Kidney capillary endothelial cell (primary cell): ENCODE measurements at places on chromosomes 1 and 21.

DNA sequence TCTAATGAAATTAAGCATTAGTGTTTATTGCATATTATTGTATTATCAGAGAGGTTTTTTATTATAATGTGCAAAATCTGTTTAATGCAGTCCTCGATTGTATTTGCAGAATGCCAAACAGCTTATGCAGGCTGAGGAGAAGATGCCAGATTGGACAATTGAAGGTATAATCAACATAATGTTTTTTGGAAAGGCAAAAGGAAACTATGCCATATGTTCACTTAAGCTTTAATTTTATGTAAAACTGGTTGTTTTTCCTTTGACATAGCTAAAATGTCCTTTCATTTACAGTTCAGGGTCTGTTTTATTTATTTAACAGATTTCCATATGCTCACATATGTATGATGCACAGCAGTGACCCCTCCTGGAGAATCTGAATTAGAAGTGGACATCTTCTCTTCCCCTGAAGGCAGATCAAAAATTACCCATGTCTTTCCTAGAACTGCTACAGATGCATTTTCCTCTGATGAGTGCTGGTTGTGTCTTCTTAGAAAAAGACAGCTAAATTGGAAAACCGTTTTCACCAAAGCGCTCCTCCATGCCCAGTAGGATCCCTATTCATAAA, 143.5 kb upstream of the USH2A start:
- DNase-seq: no peak

DNA sequence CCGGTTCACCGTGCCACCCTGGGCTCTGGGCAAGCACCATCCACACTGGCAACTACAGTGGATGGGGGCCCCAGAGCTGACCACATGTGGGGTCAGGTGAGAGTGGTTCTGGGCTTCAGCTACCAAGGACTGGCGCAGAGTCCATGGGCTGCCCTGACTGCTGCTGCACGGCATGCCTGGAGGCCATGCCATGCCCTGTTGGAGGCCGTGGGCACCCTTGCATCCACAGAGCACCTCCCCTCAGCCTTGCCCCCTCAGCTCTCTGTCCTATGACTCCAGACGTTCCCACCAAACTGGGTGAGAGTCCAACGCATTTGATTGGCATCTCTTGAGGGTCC, 15.5 kb downstream of the MORN1 start:
- DNase-seq: no peak

- no peak for DNase-seq
These were observed 18.7 kb downstream of the STK40 start for GRCh38 chr1:36367066-36367465.

- DNase-seq: no peak
These were observed 48.7 kb downstream of the EIF2D start for GRCh38 chr1:206563367-206564207.

GRCh38 chr21:15015622-15016471, 49.0 kb downstream of the NRIP1 start:
- DNase-seq: peak; percentile 46

- no peak for DNase-seq
These were observed 1.7 kb downstream of the LMOD1 start for GRCh38 chr1:201944639-201945038.

DNA sequence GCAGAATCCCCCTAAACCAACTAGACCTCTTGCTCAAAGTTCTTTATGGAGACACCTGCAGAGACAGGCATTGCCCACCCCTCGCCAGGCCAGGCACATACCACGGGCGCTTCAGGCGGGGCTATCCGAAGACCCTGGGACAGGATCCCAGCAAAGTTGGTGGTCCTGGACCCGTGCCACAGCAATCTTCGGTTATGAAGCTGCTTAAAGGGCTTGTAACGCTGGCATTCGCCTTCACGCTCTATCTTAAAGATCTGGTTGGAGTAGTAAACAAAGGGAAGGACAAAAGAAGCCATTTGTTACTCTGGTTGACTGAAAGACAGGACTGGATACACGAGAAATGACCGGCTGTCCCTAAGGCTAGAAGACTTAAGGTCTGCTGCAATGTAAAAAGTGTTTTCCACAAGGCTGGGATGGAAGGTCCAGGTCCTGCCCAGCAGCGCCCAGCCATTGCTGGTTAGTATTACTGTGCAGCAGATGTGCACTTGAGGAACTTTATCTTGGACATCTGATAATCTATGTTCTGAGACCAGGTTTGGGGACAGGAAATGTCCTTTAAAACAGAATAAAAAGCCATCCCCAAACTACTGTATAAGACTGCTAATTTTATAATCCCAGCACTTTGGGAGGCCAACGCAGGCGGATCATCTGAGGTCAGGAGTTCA, 42.9 kb downstream of the PARP1 start:
- no peak for DNase-seq

DNA sequence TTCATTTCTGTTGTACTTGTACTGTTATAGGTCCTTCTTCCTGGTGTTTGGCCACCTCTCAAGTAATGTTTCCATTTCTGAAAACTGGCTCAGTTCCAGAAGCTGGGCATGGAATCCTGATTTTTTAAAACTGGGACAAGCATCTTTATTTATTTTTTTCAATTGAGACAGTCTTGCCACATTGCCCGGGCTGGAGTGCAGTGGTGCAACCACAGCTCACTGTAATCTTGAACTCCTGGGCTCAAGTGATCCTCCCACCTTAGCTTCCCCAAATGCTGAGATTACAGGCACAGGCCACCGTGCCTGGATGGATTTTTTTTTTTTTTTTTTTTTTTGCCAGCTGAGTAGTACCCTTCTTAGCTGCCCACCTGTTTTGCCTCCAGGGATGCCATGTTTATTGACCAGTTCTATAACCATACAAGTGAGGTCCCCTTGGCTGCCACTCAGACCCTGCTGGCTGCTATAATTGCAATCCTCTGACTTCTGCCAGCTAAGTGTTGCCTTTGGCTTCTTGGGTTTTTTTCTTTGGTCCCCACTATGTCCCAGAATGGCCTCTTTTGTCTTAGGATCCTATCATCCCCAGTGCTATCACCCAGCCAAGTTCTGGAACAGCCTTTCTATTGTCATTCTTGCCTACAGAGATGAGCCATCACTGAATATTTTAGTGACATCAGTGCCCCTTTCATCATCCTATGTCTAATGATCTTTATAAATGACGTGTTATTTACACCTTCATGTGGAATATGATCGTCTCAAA, 3.9 kb upstream of the DIP2A start:
- DNase-seq: no peak

DNA sequence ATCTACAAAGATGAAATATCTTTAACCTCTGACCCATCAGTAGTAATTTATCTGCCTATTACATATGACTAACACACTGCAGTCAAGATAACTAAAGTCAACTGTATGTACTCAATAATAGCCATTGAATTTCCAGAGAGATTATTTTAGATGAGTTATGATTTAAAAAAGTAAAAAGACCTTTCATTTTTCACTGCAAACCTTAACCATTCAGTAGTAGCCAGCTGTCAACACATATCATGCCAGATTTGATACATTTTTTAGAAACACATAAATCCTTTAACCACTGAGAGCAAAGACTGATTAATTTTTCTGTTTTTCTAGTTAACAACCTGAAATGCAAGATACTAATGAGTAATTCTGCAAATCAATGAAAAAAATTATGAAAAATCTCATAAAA, 31.0 kb downstream of the PALMD start:
- no peak for DNase-seq

- no peak for DNase-seq
These were observed 37.5 kb downstream of the ELAPOR1 start for GRCh38 chr1:109151146-109151990.

DNA sequence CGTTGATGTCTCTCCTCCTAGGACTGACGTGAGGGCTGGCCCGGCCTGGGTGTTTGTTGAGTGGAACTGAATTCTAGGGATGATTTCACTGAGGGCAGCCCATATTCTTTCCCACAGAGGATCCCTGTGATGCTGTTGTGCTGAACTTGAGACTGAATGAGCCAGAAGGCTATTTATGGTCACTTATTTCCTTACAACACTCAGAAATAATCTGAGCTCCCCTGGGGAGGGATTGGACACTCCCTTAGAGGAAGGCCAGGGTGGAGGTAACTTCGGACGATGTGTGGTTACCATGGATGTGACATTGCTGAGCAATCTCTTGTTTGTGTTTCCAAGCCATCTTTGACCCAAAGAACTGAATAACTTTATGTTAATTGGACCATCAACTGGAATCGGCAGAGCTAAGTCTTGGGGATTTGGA, 5.1 kb upstream of the TMCO4 start:
- no peak for DNase-seq

GRCh38 chr1:174075245-174075692, 53.1 kb upstream of the RC3H1 start:
- DNase-seq: no peak

- DNase-seq: no peak
These were observed 70.9 kb downstream of the PCP4 start for GRCh38 chr21:39938086-39938625.

DNA sequence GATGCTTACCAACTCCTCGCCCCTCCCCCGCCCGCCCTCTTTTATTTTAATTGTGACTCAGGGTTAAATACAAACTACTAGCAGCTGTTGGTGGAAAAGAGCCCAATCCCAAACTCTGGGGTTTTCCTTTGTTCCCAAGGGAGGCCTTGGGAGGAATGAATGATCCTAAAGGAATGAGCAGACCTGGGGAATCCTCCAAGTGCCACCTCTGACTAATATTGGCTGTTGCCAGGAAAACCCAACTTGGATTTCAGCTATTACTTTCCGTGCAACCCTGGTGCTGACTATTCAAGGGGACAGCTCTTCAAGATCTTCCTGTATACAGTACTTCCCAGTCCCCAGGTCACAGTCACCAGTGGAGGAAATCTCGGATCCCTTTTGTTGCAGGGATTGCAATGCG, 1.3 kb upstream of the S100A10 start:
- DNase-seq: peak; percentile 76

DNA sequence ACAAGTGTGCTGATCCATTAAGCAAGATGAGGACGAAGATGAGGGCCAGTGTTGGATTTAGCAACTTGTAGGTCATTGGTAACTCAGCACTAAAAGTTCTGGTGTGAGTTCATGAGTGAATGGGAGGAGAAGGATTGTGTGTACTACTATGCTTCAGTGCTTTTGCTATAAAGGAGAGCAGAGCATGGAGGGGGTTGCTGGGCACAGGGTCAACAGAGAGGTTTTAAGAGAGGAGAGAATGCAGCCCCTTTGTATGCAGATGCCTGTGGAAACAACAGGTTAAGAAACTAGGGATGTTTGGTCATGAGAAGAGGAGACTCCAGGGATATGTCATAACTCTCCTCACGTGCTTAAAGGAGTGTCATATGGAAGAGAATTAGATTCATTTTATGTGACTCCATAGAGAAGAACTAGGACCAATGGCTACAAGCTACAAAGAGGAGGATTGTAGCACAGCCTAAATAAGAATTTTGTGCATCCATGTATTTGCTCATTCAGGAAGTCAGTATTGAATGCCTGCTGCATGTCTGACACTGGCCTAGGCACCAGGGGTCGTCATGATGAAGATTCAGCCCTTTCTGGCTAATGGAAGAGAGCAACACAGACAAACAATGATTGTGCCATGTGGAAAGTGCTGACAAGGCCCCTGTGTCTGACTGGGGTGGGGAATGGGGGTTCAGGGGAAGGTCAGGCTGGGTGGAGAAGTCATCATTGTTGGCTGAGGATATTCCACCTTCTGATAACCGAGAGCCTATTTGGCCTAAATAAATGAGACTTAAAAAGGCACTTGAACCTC, 53.5 kb downstream of the KIRREL1 start:
- no peak for DNase-seq

GRCh38 chr1:93463960-93464359, 16.0 kb downstream of the FNBP1L start:
- DNase-seq: no peak

DNA sequence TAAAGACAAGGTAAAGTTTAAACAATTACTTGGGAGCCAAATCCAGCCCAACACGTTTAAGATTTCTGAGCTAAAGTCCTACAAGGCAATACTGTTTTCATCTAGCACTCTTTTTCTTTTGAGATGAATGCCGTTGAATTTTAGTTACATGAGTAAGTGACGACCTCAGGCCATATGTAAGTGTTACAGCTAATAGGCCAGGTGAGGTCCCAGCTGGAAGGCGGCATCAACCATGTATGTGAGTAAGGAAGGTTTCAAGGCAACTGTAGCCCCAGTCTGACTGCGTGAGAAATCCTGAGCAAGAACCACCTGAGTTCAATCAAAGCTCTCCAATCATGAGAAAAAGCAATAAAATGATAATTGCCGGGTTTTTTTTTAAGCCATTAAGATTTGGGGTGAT, 41.5 kb upstream of the EGLN1 start:
- no peak for DNase-seq

GRCh38 chr1:156804572-156805243, 11.9 kb downstream of the SH2D2A start:
- DNase-seq: no peak

DNA sequence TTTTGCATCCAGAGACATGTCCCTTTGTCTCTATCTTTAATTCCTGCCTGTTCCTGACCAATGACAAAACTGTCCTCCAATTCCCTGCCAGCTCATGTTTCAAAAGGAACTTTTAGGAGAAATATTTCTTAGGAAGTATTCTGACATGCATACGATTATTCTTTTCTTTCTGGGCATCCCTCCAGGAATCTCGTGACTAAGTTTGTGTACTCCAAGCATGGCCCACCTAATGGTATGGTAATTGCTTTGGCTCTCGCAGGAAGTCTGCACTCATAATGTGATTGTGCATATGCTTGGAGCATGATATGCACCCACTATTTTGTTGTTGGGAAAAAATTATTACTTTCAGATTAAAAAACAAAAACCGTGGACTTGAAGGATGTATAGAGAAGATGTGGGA, 256.4 kb downstream of the PRDM2 start:
- no peak for DNase-seq

DNA sequence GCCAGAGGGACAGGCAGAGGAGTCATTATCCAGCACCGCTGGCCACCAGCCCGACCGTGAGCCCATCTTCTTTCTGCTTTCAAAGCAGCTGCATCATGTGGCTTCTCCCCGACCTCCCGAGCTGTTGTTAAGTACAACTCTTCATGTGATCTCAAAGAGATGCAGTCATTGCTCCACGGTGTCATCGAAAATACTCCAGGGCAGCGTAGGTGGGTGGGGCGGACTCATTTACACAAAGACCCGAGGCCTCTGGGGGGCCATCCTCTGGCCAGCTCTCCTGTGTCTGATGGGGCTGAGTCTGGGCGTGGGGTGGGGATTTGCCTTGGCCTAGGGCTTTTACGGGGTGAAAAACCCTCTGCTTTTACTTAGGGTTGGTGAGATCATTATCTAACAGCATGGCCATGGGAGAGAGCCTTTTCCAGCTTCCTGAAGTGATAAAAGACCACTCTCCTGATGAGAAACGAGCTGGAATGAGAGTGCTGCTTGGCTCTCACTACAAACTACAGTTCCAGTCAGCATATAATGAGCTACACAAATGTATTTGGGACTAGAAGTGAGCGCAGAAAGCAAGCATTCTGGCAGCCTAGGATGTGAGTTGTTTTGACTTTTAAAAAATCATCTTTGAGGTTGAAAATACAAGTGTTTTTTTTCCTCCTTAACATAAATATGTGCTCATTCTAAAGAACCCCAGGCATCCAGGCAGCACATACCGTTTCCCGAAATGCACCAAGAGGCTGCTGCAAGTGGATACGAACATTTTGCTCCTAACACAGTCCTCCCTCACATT, 165.0 kb downstream of the RHOU start:
- no peak for DNase-seq
